ENCODE measurements at places on chromosomes 16 and 17.

DNA sequence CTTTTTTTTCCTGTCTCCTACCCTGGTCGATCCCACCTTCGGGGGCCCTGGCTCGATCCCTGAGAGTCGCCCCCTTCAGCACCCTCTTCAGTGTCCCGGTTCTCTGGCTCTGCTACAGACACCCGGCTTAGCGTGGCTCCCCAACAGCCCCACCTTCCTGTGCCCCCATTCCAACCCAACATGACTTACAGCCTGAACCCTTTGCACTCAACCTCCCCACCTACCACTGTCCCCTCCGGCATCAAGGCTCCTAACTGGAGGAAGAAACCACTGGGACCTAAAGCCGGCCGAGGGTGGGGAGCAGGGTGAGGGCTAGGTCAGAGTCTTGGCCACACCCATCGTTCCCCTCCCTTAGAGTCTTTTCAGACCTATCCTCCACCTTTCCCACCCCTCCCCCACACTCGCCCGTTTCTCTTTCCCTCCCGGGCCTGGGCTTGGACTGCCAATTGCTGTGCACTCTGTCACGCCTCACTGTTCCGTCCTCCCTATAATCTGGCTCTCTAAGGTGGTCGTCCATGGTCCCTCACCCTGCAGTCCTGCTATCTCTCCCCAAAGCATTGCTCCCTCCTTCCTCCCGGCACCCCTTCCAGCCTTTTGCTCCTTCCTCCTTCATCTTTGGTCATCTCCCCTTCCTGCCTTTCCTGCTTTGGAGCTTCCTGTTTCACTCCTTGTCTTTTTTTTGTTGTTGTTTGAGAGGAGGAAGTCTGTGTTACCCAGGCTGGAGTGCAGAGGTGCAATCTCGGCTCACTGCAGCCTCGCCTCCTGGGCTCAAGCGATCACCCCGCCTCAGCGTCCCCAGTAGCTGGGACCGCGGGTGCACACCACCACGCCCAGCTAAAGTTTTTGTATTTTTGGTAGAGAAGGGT lies 890 bp upstream of the CLDN7 start:
- DNase-seq, result no peak

- DNase-seq, result no peak
Observed at GRCh38 chr17:1222321-1222720, 42.5 kb upstream of the ABR start.

DNA sequence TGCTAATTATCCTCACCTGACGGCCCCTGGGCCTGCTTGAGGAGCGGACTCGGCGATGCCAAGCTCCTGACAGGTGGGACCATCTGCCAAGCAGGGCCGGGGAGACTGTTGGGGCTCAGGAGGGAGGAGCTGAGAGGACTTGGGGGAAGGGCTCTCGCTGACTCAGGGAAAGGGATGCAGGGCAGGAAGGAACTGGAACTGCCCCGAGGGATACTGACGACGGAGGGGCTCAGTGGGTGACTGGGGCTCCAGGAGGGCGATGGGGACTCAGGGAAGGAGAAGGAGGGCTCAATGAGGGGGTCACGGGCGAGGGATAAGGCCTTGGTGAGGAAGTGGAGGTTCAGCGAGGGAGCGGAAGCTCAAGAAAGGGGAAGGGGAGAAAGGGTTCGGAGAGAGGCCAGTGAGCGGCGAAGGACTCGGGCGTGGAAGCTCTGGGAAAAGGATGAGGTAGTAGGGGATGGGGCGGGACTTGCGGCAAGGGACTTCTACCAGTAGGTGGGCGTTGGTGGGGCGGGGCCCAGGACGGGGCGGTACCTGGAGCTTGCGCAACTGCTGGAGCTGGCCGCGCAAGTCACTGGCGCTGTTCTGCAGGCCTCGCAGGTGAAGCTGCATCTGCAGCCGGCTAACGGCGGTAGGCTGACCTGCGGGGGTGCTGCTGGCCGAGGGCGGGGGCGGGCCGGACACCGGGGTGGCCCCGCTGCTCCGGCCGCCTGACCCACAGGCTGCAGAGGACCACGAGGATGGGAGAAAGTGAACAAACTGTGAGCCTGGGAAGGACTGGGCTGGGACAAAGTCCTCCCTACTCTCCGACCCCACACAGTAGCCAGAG lies 46.5 kb downstream of the SRCIN1 start:
- DNase-seq, result peak; percentile 97

DNA sequence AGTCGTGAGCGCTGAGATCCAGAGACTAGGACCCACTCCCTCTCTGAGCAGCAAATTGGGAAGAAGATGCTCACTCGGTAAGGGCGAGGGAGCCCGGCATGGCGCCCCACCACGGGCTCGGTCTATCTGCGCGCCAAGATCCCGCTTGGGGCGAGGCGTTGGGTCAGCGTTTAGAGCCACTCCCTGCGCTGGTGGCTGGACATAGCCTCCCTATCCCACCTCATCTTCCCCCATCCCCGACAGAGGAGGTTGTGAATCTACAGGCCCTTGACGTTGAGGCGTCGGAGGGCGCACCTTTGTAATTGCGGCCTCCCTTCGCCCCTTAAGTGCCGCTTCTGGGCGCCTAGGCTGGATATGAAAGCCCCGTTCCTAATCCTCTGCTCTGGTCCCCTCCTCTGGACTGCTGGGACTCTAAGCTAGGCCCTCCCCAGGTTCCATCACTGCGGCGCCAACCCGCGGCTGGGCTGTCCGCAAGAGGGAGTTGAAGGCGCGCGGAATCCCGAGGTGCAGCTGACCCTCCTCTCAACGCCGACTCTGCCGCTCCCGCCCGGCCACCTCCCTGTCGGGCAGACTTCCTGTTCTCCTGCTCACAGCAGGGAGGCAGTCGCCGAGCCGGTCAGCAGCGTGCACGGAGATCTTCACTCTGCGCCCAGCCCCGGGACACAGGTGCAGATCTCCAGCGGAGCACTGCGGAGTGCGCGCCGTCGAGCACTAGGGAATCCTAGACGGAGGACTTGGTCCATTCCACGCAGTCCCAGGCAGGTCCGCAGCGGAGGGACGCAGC lies 16.1 kb upstream of the HOXB9 start:
- no peak for DNase-seq

GRCh38 chr16:83312015-83312717 lies 495.6 kb upstream of the HSBP1 start:
- no peak for DNase-seq

All from NCI-H1436 (cell line).